ENCODE measurements at places on chromosomes 11 and 22.
A peak's percentile ranks its signal among the peaks of the same experiment; 100 is the strongest.

DNA sequence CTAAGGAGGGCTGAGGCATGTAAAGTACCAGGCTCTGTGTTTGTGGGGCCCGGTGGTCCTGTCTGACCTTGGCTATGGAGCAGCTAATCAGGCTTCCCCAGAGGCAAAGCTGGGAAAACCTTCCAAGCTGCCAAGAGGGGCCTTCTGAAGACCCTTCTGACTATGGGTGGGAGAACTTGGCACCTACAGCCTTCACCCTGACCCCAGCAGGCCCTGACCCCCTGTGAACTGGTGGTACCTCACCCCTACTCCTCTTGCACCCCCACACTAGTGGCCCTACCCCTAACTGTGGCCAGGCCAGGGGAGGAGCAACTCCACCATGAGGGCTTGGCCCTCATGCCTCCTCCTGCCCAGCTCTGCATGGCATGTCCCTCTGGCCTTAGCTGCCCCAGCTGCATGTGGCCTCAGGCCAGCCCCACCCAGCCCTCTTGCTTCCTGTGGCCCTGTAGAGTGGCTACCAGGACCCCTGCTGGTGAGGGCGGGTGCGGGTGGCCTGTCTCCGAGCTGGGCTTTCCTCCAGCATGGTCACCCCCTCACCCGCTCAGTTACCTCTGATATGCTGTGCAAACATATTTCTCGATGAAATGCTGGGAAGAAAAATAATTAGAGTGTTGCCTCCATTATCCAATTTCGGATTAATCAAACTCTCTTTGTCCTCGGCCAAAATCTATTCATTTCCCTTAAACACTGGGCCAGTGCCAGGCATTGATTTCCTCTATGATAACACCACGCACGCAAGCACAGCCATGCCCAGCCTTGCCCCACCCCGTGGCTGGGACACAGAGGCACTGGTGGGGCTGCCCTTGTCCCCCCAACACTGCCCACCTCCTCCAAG lies 7.5 kb downstream of the GNAZ start:
- no peak for DNase-seq

DNA sequence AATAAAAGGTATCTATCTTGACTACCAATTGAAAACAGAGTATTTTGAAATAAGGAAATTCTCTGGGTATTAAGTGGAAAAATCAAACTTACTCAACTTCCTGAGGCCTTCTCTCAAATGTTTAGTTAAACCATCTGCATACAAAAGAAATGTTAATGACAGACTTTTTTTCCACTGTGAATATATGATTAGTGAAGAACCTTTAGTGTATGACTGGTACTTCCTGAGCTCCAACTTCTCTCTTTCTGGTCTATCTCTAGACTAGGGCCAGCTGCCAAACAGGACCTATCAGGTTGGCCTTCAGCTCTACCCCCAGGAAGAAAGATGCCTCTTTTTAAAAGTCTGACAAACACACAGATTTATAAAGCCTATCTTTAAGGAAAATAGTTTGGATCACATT lies 68.8 kb upstream of the SCUBE2 start:
- no peak for DNase-seq

GRCh38 chr11:96306933-96307775 lies 35.8 kb downstream of the MAML2 start:
- peak; percentile 48 for DNase-seq

DNA sequence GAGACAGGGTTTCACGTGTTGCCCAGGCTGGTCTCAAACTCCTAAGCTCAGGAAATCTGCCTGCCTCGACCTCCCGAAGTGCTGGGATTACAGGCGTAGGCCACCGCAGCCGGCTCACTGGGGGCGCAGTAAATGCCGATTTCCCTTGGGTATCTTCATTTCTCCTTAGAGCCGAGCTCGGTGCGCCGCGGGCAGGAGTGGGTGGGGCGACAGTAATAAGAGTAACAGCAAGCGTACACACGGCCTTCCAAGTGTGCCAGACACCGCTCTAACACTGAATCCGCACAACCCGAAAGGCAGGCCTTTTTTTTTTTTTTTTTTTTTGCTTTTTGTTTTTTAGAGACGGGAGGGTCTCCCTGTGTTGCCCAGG lies 500 bp upstream of the ADSL start:
- DNase-seq = no peak

- no peak for DNase-seq
Observed at GRCh38 chr11:67542169-67542568, 18.9 kb upstream of the CABP2 start.

DNA sequence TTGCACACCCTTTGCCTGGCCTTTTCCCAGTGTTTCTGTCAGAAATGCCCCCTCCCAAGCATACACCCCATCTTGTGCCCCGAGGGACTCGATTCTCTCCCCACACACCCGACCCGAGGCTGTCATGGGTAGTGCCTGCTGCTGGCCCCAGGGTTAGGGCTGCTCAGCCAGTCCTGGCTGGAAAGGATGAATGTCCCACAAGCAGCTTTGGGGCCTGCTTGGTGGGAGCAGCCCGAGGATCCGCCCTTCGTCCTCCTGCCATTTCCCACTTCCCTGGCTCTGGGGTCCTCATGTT lies 55.0 kb upstream of the PRODH start:
- no peak for DNase-seq

DNA sequence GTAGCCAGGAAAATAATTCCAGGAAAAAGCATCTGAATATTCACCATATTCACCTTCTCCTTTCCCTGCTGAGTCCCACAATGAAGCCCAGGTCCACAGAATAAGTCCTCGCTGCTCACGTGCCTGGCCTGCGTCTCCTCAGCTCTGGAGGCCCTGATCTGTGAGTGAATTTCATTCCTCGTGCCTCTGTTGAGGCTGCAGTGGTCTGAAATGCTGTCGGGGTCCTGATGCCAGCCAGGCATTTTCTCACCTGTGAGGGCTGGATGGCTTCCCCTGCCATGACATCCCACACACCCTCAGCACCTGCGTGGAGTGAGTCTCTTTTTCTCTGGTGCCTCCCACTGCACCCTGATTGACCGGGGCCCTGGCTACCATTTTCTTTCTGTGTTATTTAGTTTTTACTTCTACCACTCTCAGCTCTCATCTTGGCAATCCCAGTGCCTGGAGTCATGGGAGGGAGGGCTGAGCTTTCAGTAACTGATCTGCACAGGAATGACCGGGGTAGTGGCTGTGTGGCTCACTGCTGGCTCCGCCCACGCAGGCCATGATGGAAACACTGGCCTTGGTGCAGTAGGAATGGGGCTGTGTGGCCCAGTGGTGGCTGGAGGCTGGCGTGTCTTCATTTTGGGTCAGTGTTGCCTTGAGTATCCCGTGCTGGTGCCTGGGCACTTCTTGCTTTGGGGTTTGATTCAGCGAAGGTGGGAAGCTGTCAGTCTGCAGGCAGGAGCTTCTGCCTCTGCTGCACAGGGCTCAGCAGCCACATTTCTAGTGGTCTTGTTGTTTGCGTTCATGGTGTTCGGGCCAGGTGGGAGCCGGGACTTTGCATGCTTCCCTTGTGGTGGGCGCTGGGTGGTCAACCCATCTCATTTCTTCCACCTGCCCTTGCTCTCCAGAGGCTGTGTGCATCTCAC lies 807.2 kb downstream of the TBC1D22A start:
- no peak for DNase-seq

DNA sequence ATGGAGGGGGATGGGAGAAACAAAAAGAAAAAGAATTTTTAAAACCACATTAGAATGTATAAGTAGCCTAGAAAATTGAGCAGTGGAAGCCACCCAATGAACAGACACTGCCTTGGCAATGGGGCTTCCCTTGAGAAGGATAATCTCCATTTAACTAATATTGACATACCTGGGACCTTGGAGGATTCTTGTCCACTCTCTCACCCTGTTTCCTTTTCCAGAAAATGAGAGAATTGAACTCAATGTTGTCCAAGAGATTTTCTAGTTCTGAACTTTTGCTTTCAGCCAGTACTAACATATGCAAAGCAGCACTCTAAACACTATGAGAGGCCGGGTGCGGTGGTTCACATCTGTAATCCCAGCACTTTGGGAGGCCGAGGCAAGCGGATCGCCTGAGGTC lies 524 bp downstream of the MS4A8 start:
- no peak for DNase-seq

DNA sequence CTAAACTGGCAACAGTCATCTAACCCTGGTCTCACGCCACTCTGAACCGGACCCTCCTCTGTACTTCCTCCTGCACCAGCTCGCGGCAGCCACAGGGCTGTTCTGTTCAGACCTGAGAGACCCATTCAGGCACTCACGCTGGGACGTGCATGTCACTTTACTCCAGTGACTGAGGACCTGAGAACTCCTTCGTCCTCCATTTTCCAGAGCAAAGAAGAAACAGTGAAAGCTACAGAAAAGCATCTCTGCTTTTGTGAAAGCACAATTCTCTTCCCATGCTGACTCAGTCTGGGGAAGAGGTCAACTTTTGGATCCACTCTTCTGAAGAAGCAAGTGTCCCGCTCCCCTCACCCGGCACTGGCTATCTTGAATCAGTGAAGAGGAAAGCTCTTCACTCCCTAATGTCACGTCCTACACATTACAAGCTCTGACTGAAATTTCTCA lies 24.5 kb downstream of the PISD start:
- no peak for DNase-seq

DNA sequence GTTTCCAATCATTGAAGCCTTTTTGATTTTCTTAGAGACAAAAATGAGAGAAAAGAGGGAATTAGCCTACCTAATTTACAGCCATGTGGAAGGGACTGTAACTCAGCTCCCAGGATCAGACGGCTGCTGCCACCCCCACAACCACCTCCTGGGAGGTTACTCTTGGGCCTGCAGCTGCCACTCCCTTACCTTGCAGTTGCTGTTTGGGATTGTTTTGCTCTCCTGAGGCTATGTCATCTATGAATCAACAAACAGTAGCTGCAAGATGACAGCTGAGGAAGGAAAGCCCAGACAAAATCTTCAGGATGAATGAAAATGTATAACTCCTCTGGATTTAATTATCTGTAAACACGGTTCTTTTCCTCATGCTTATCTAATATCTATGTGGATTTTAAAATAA lies 28.0 kb upstream of the ZC3H12C start:
- no peak for DNase-seq

DNA sequence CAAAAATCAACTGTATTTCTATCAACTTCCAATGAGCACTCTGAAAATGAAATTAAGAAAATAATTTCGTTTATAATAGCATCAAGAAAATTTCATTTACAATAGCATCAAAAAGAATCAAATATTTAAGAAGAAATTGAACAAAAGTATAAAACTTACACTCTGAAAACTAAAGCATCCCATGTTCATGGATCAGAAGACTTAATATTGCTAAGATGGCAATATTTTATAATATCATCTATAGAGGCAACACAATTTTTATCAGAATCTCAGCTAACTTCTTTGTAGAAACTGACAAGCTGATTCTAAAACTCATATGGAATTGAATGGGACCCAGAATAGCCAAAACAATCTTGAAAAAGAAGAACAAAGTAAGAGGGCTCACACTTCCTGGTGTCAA lies 19.9 kb downstream of the NUP160 start:
- DNase-seq = no peak

DNA sequence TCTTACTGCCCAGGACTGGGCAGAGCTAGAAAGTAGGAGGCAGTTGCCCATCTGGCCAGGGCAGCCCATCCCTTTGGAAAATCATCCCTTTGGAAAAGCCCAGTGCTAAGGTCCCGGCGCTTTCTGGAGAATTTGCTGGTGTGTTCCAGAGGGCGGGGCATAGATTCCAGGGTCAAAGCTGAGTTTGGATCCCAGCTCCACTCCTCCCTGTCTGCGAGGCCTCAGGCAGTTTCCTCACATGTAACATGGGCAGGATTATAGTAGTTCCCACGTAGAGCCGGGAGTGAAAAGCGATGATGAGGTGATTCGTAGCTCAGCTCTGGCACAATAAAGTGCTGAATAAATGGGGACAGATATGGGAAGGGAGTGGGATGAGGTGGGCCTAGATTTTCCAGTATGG lies 31.4 kb upstream of the LRRC10B start:
- DNase-seq = no peak

GRCh38 chr22:38781033-38781432 lies 12.9 kb downstream of the DNAL4 start:
- DNase-seq = no peak

GRCh38 chr11:91100427-91100826 lies 877.6 kb upstream of the CHORDC1 start:
- no peak for DNase-seq

DNA sequence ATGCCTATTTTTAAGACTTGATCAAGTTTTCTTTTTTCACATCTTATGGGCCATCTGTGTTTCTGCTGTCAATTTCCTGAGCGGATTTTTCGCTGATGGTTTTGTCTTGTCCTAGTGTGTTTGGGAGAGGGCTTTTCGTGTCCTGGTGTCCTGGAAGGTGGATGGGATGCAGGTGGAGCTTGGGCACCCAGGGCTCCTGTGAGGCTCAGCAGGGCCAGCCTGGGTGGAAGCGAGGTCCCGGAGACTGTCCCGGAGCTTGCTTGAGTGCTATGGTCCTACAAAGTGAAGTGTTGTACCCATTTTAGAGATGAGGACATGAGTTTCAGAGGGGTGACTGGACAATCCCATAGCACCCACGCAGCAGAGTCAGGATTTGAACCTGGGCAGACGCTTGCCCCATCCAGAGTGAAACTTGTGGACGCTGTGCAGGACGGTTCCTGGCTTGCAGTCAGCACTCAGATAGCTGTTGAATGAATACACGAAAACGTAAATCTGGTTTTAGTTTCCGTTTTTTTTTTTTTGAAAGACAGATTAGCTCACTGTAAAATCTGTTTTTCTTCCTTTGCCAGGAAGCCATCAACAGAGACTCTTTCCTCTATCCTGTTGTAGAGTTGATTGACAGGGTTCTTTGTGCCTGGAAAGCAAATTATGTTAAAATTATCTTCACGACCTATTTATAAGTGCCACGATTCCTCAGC lies 64.1 kb downstream of the TBC1D22A start:
- no peak for DNase-seq

DNA sequence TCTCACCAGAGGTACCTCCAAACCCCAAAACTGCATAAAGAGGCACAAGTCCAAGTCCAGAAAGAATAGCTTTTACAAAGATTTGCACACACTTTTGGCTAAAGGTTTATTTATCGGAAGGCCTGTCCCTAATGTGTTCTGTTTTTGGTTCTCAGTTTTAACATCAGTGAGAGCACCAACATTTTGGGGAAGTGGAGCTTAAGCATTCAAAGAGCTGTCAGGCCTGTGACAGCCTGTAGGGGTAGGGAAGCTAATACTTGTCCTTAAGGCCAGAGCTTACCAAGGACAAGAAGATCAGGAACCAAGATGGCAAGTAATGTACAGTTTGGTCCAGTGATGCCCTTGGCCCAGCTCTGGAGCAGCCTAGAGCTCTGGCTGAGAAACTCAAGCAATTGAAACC lies 38.9 kb upstream of the SCUBE2 start:
- no peak for DNase-seq

- DNase-seq = no peak
Observed at GRCh38 chr22:41382610-41383009, 868 bp downstream of the TEF start.

All from esophagus squamous epithelium (tissue), 5 donors.